HFFc6 (cell line): ENCODE measurements at places on chromosomes 4 and X. TPM values are rescaled to one million over a fixed set of nuclear protein-coding genes. Genes with fewer than 3 reads are reported as not detected.

The NXT2 gene
- total RNA-seq, result 4.9 to 7.5 TPM (median 5.0 TPM) in 3 replicates

The FABP2 gene
- total RNA-seq, result not detected in 3 replicates

The CLCN3 gene
- 32.8 to 39.5 TPM (median 34.1 TPM) in 3 replicates for total RNA-seq

The FAM47E gene
- total RNA-seq, result 0.17 TPM in 1 of 3 replicates, not detected in the others

The NEK1 gene
- 10.3 to 11.5 TPM (median 11.1 TPM) in 3 replicates for total RNA-seq

The TCP11X1 gene
- total RNA-seq, result not detected in 3 replicates

The ADH7 gene
- not detected in 3 replicates for total RNA-seq

The TMEM35A gene
- 2.0 to 3.9 TPM (median 2.8 TPM) in 3 replicates for total RNA-seq

The PF4V1 gene
- not detected in 2 replicates for total RNA-seq

The FAM53A gene
- total RNA-seq, result 2.5 to 3.0 TPM (median 2.7 TPM) in 3 replicates

The TMPRSS11B gene
- total RNA-seq, result not detected in 3 replicates

The HSFX4 gene
- total RNA-seq, result not detected in 3 replicates

The CXCL8 gene
- 0.39 and 1.7 TPM in 2 replicates for total RNA-seq

The COL4A6 gene
- total RNA-seq, result 0.14 to 0.18 TPM (median 0.16 TPM) in 3 replicates

The GPC3 gene
- not detected in 3 replicates for total RNA-seq

The HERC5 gene
- not detected in 3 replicates for total RNA-seq

The UFSP2 gene
- 27.1 to 34.0 TPM (median 29.3 TPM) in 3 replicates for total RNA-seq

The PQBP1 gene
- 64.4 to 71.8 TPM (median 68.5 TPM) in 3 replicates for total RNA-seq

The SRPX gene
- 10.6 to 46.2 TPM (median 12.8 TPM) in 3 replicates for total RNA-seq

The MAGEC2 gene
- total RNA-seq, result not detected in 3 replicates

The TLR2 gene
- not detected in 3 replicates for total RNA-seq

The NUDT10 gene
- not detected in 3 replicates for total RNA-seq

The CXCL9 gene
- total RNA-seq, result not detected in 3 replicates
